ENCODE measurements at places on chromosomes 5 and 9. TPM values are rescaled to one million over a fixed set of nuclear protein-coding genes. Genes with fewer than 3 reads are reported as not detected.

DNA sequence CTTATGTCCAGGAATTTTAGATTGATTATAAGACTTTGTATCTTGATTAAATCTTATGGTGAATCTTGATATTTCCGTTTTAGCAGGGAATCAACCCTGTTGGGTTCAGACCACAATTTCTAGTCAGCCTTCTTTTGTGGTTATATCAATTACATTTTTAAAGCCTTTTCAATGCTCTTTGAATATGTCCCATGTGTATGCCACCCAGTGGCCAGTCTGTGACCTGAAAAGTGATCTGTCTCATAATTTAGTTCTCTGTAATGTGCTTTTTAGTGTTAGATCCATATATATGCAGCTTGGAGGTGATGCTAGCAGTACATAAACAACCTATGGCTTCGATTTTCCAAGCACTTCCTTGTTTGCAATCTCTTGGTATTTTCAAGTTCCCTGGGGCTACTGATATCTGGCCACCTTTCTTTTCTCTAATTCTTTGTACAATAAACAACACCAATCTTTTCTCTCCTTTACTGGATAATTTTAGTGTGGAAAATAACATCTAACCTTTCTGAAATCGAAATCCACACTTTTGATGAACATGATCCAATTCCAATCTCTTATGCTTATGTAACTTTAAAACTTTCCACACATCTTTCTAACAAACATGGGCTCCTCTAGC is 28.8 kb downstream of the PDE8B start:
- H3K4me1 ChIP-seq, result no peaks in the 10 kb centered on the region
- H3K27me3 ChIP-seq, result no peaks in the 10 kb centered on the region
- no peak overlapping the region for H3K4me3 ChIP-seq
- no peak overlapping the region for H3K27ac ChIP-seq

Gene GDA
- not detected for total RNA-seq

- H3K27me3 ChIP-seq, result no peaks in the 10 kb centered on the region
- H3K36me3 ChIP-seq, result no peaks in the 10 kb centered on the region
- no peak overlapping the region for H3K4me3 ChIP-seq
- peaks cover 2% of the 10 kb centered on the region for H3K4me1 ChIP-seq
- no peak for DNase-seq
Measured at GRCh38 chr9:13481274-13481673, 201.8 kb upstream of the MPDZ start.

Gene PCDHGB7
- 12.7 TPM for total RNA-seq

DNA sequence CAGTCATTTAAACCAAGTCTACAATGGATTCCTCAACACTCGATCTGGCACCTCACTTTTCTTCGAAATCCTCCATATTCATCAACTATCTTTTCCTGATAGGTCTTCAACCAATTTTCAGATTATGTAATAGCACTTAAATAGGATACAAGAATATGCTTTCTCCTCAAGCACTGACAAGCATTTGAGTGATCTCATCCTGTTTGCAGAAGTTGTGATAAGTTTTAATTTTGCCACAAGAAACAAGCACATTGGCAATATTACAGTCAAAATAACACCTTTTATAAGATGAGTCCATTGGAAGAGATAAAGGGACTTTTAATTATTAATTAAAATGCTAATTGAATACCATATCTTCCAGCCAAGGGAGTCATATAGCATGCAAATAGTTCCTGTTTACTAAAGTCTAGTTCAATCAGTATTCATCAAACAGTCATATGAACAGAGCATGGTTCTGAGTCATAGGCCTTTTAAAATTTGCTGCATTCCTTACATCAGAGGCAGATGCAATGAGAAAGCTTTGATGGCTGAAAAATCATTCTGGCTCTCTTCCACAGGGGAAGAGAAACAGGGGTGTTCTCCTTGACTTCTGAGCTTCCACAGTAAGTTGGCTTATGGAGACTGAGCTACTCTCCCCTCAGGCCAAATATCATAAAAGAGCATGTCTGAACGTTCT is 32.7 kb upstream of the ZCCHC9 start:
- H3K36me3 ChIP-seq, result peaks cover 2% of the 10 kb centered on the region
- H3K27ac ChIP-seq, result no peak overlapping the region
- DNase-seq, result no peak
- H3K4me1 ChIP-seq, result no peaks in the 10 kb centered on the region

DNA sequence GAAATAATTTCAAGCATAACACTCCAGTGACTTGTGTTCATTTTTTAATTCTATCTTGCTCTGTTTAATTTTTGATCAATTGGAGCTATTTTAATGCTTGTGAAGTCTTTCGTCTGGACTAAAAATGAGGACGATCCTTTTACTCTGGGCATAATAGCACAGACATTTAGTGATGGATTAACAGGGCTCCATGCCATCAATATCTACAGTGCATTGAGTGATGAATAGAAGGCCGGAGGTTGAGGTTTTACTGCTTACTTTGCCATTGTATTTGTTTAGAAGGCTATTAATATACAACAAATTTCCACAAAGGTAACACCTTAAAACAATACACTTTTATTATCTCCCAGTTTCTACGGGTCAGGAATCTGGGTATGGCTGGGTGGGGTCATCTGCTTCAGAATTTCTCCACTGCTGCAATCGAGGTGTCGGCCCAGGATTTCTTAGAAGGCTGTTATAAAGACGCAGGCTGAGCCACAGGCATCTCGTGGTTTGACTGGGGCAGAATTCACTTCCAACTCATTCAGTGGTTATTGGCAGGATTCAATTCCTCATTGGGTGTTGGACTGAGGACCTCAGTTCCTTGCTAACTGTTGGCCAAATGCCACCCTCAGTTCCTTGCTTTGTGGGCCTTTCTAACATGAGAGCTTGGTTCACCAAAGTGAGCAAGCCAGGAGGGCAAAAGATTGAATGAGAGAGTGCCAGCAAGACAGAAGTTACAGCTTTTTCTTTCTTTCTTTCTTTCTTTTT is 265.4 kb upstream of the VLDLR start:
- H3K27me3 ChIP-seq, result no peaks in the 10 kb centered on the region
- no peak overlapping the region for H3K27ac ChIP-seq
- no peaks in the 10 kb centered on the region for H3K36me3 ChIP-seq
- H3K4me1 ChIP-seq, result no peaks in the 10 kb centered on the region
- no peak for DNase-seq

Gene C5orf58
- total RNA-seq, result not detected

Gene DDX4
- not detected for total RNA-seq

DNA sequence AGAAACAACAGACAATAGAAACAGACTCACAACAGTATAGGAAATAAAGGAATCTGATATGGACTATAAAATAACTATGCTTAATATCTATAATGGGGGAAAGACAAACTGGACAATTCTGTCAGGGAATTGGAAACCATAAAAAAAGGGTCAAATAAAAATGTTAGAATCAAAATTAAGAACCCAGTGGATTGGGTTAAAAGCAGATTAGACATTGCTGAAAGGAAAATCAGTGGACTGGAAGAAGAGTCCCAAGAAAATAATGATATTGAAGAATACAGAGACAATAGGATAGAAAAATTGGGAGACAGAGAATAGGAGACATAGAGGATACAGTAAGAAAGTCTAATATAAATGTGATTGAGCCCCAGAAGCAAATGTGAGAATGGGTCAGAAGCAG is 199.2 kb downstream of the PBX3 start:
- no peak overlapping the region for H3K27ac ChIP-seq
- H3K4me3 ChIP-seq, result no peak overlapping the region
- no peaks in the 10 kb centered on the region for H3K4me1 ChIP-seq
- DNase-seq, result no peak

Gene GABRA1
- total RNA-seq, result not detected

Gene MARCOL
- total RNA-seq, result not detected

GRCh38 chr9:34642679-34643078 is 3.8 kb upstream of the GALT start:
- H3K27me3 ChIP-seq, result no peaks in the 10 kb centered on the region
- H3K36me3 ChIP-seq, result no peaks in the 10 kb centered on the region
- H3K4me1 ChIP-seq, result no peaks in the 10 kb centered on the region
- no peak overlapping the region for H3K27ac ChIP-seq

DNA sequence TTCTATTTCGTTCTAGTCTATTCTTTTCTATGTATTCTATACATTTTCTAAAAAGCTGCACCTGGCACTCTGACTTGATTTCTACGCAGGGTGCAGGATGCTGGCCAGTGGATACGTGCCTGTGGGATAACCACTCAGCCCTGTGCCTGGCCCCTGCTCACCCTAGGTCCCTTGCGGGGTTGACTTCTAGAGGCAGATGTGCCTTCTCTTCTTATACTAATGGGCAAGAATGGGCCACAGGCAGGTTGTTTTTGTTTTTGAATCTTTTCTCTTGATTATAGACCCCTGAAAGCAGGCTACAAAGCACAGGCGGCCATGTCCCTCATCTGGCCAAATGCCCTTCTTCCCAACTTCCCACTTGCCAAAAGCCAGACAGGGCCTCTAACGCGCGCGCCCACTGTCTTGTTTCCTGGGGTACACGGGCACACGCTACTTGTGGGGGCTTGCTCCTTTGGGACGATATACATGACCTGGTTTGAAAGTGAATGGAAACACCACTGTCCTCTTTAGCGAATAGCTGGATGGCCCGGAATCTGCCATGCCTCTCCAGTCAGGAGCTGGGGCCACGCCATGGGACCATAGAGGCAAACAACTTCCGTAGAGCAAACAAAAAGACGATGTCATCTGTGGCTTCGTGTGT is 162.7 kb upstream of the IRX2 start:
- no peaks in the 10 kb centered on the region for H3K4me1 ChIP-seq
- no peaks in the 10 kb centered on the region for H3K27me3 ChIP-seq
- H3K27ac ChIP-seq, result no peak overlapping the region

- no peaks in the 10 kb centered on the region for H3K27me3 ChIP-seq
- no peaks in the 10 kb centered on the region for H3K36me3 ChIP-seq
- DNase-seq, result peak; percentile 21
Measured at GRCh38 chr9:98234245-98234825, 21.1 kb downstream of the TBC1D2 start.

Gene RPL7A
- total RNA-seq, result 1,304 TPM

DNA sequence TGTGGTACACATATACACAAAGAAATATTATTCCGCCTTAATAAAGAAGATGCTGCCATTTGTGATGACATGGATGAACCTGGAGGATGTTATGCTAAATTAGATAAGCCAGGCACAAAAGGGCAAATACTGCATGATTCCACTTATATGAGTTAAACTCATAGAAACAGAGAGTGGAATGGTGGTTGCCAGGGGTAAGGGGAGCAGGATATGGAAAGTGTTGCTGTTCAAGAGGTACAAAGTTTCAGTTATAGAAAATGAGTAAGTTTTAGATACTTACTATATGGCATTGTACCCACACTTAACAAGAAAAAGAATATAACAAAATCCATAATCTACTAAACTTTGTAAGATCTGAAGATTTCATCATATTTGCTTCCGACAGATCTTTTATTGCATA is 252.2 kb downstream of the SYK start:
- H3K4me1 ChIP-seq, result no peaks in the 10 kb centered on the region
- no peak for DNase-seq
- no peak overlapping the region for H3K27ac ChIP-seq
- H3K27me3 ChIP-seq, result no peaks in the 10 kb centered on the region

Gene POU5F2
- 5.1 TPM for total RNA-seq

DNA sequence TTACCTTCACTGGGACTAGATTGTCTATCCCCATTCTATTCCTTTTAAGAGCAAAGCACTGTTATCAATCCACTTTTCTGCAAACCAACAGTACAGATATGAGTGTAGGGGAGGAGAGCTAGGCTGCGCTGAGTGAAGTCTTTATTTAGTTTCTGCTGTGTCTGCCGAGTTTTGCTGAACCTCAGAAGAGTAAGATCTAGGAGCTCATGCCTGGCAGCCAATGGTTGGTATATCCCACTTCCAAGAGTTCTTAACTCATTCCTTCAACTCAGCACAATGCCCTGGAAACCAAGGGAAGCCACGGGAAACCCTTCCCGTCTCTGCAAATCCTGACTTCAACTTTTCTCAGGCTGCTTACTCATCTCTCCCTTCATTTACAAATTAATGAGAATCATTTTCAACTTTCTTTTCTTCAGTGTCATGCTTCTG is 58.0 kb upstream of the JAK2 start:
- DNase-seq, result no peak
- H3K27me3 ChIP-seq, result no peaks in the 10 kb centered on the region
- no peaks in the 10 kb centered on the region for H3K36me3 ChIP-seq
- H3K4me3 ChIP-seq, result no peak overlapping the region
- H3K27ac ChIP-seq, result peak overlapping the region; percentile 49

- H3K4me3 ChIP-seq, result no peak overlapping the region
- H3K27ac ChIP-seq, result peak overlapping the region; percentile 93
- peak; percentile 81 for DNase-seq
- peaks cover 5% of the 10 kb centered on the region for H3K4me1 ChIP-seq
Measured at GRCh38 chr5:172931001-172931536, 28.2 kb upstream of the RPL26L1 start.

DNA sequence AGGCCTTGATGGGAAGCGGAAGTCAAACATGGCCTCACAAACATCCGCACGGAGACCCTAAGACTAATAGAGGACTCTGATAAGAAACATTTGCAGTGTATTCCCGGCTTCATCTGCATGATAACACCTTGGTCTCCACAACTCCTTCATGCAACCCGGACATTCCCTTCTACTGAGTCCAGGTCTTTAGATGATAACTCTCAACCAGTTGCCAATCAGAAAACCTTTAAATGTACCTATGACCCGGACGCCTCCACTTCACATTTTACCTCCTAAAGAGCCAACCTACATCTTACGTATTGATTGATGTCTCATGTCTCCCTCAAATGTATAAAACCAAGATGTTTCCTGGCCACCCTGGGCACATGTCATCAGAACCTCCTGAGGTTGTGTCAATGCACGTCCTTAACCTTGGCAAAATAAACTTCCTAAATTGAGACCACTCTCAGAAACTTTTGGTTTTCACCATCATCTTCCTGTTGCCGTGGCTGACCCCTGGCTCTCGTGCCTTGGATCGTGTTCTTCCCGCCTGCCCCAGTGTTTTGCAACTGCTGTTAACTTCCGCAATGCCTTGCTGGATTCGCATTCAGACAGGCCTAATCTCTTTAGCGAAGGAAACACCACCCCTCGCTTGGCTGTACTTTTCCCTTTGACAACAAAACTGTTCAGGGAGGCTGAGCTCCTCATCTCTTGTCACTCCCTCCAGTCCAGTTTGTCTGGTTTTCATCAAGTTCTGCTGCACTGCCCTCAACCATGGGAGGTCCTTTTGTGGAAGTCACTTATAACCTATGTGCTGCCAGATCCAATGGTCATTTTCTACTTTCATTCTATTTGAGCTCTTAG is 1.1 kb upstream of the DAP start:
- H3K4me1 ChIP-seq, result no peaks in the 10 kb centered on the region
- H3K36me3 ChIP-seq, result no peaks in the 10 kb centered on the region
- H3K27me3 ChIP-seq, result no peaks in the 10 kb centered on the region
- peak overlapping the region; percentile 21 for H3K4me3 ChIP-seq
- DNase-seq, result peak; percentile 78

DNA sequence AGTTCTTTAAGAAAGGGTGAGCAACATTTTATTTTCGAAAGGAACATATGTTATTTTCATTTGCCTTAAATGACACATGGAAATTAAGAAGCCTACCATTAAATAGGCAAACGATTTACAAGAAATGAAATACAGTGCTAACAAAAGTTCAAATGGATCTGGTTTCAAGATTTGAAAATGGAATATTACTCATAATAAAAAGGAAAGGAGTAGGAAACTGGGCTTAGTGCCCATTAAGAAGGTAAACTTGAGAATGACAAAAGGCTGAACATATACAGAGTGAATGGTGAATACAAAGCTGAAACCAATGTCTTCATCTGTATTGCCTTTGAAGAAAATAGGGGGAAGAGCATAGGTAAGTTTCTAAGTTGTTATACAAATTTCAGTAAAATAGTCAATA is 974.2 kb upstream of the C9orf72 start:
- no peaks in the 10 kb centered on the region for H3K36me3 ChIP-seq
- no peaks in the 10 kb centered on the region for H3K27me3 ChIP-seq
- DNase-seq, result no peak
- H3K27ac ChIP-seq, result no peak overlapping the region
- no peaks in the 10 kb centered on the region for H3K4me1 ChIP-seq

- H3K4me3 ChIP-seq, result peak overlapping the region; percentile 60
- peak overlapping the region; percentile 51 for H3K27ac ChIP-seq
- no peaks in the 10 kb centered on the region for H3K27me3 ChIP-seq
- DNase-seq, result peak; percentile 89
- H3K36me3 ChIP-seq, result no peaks in the 10 kb centered on the region
Measured at GRCh38 chr5:132410451-132411303, 41.2 kb downstream of the SLC22A5 start.

All from aorta (tissue), 5 donors.